ENCODE measurements at places on chromosomes 6 and 20.

DNA sequence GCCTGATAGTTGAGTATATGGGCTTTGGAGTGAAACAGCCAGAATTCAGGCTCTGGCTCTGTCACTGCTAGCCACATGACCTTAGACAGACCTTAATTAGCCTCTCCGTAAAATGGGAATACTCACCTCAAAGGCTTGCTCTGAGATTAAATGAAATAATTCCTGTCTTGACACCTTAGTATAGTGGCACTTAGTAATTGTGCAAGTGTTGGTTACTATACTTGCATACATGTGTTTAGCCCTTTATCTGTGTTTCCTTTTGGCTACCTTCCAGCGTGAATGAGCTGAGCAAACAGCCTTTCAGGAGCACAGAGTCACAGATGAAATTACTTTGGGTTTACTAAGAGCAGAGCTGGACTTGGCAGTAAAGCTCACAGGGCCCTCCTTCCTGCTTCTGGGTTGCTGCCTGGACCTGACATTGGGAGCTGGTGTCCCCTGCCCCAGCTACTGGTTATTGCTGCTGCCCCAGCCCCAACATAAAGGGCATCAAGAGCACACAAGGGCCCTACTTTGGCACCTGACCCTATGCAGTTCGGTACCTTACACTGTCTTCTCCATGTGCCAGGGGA lies 32.8 kb downstream of the CD164 start:
- no peak for DNase-seq

- no peak for DNase-seq
Measured at GRCh38 chr20:873875-874607, 40.5 kb downstream of the FAM110A start.

DNA sequence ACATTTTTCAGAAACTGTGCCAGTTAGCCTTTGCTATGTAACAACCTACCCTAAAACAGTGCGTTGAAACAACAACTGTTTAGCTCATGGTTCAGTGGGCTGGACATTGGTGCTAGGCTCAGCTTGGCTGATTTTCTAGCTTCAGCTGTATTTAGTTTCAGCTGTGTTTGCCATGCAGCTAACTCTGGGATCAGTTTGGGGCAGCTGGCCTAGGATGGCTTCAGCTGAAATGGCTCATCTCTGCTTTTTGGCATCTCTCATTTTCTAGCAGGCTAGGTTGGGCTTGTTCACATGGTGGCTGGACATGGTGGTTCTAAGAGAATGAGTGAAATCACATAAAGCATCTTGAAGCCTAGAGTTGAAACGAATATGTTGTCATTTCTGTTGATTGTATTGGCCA lies 464.2 kb downstream of the QKI start:
- DNase-seq, result no peak

DNA sequence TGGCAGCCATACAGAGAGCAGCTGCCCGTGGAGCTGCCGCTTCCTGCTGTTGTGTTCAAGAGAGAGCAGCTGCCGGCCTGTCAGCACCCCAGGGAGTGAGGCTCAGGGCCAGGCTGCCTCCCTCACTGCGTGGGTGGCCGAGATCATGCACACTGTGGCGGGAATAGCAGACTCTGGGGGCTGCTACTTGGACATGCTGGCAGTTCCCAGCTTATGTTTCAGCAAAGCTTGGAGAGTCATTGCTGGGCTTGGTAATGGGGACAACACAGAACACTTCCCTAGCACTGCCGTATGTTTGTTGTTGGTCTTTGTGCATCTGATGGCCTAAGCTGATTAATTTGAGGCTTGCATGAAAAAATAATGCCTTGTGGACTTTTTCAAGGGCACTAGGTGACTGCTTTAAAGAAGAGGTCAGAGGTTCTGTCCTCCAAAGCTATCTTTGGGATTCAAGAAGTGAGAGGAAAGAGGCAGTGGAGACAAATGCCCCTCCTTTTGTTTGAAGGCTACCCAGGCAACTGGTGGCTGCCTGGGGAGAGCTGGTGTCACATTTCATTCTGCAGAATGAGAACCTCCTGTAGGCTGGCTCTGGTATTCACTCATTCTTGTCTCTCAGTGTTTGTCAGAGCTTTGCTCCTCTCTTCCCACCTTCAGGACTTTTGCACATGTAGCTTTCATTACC lies 18.8 kb downstream of the MRAP2 start:
- no peak for DNase-seq

GRCh38 chr6:158303210-158303731 lies 9.0 kb upstream of the TULP4 start:
- no peak for DNase-seq

DNA sequence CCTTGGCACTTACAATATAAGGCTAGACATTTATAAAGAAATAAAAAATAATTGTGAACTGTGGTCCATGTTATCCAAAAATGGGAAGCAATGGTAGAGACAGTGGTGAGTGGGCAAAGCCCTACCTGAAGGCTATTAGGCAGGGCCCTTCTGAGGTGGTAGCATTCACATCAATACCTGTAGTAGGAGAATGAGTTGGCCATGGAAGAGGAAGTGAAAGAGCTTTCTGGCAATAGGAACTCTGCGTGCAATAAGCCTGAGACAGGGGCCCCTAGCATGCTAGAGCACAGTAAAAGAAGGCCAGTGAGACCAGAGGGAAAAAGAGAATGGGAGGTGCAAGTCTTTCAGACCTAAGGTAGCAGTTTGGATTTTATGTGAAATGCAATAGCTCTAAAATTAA lies 754.5 kb downstream of the PTPRT start:
- DNase-seq, result peak; percentile 21

DNA sequence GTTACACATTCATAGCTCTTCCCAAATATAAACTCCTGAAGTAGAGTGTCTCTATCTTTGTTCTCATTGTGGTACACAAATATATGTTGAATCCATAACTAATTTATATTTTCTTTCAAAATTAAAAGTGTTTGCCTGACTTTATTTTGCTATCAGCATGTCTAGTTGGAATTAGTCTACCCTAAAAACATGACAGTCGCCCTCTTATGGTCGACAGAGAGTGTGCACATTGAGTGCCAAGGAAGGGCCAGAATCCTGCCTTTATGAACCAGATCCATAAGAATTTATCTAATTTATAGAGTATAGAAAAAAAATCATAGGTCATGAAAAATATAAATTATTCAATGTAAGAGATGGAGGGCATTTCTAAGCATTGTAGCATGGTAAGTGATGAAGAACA lies 12.3 kb upstream of the DEFB112 start:
- peak; percentile 3 for DNase-seq

- no peak for DNase-seq
Measured at GRCh38 chr6:84018453-84019061, 15.0 kb upstream of the MRAP2 start.

DNA sequence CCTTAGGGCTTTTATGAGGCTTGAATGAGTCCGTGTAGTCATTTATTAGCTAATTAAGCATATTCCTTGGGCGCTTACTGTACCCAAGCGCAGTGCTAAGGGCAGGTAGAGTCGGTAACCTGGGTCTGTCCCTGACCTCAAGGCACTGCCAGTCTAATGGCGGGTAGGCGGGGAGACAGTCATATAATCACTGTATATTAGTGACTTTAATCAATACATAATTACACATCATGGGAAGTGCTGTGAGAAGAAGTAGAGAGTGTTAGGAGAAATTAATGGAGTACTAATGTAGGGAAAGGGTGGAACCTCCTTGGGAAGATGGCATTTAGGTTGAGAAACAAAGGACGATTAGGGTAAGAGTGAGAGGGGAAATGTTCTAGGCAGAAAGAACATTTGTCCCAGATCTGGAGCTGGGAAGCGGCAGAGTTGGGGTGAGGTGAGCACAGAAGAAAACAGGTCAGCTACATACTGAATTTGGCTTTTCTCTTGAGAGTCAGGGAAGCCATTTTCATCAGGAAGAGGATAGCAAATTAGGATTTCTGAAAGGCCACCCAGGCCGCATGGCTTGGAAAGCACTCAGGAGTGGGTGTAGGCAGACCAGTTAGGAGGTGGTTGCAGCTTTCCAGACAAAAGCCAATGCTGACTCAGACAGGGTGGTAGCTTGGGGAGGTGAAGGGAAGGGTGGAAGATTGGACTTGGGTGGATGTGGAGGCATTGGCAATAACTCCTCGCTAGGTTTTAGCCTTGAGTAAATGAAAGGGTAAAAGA lies 954 bp upstream of the BLCAP start:
- DNase-seq, result no peak

- DNase-seq, result no peak
Measured at GRCh38 chr20:23753194-23753548, 2.4 kb upstream of the CST1 start.

DNA sequence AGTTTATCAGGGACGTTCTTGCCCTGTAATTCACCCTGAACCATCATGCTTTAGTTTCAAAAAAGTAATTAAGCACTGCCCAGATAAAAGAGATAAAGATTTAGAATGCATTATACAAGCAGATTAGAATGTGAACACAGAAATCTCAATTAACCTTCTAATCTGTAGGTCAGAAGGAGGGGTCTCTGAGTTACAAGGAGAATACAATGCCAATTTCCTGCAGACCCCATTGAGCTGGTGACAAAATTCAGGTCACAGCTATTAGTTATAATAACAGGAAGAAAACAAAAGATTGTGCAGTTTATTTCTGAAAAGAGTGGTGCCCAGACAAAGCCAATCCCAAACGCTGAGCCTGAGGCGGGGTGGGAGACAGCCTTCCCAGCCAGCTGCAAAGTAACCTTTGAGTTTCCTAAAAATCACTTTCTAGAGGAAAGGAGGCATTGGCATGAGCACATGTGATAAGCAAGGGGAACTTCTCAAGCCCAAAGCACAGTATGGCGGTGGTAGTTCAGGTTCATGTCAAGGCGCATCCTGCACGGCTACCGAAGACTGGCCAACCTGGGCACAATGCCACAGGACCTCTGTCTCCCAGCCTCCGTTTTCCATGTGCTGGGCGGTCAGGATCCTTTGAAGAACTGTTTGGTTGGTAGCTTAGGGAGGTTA lies 192.5 kb downstream of the TTLL2 start:
- DNase-seq, result no peak

- no peak for DNase-seq
Measured at GRCh38 chr6:136335736-136336363, 46.2 kb upstream of the BCLAF1 start.

DNA sequence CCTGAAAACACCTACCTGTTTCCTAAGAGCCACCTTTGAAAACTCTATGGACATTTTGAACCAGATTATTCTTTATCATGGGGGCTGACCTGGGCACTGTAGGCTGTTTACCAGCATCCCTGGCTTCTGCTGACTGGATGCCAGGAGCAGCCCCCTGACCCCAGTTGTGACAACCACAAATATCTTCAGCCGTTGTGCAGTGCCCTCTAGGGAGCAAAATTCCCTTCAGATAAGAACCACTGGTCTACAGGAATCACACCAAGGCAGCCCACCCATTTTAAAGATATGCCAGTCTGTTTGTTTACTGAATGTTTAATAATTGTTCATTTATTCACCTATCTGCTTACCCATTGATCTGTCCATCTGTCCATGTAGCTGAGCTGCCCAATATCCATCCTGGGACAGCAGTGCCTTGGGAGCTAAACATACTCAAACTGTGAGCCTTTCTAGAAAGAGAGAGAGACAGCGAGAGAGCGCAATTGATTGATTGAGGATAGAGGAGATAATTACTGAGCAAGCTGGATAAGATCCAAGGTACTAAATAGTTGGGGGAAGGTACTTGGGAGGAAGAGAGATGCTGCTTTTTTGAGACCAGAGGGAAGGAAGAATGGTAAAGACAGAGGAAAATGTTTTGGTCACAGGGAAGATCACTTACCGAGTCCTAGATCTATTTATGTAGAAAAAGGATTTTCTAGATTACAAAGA lies 276.8 kb downstream of the NRN1 start:
- no peak for DNase-seq

DNA sequence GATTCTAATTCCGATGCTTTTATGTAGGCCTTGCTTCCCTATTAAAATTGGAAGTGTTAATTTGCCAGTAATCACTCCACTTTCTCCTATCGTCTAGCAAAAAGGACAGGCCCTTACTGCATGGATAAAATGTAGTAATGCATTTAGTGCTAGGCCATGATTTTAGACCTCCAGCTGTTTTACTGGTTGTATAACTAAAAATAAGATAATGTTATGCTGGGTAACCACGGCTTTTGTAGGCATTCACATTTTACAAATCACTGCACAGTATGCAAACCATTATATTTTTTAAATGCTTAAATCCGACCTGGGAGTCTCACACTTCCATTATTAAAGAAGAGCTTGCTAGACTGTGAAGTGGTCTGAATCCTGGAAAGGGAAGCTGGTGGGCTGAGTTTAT lies 179.5 kb downstream of the TFAP2A start:
- no peak for DNase-seq

DNA sequence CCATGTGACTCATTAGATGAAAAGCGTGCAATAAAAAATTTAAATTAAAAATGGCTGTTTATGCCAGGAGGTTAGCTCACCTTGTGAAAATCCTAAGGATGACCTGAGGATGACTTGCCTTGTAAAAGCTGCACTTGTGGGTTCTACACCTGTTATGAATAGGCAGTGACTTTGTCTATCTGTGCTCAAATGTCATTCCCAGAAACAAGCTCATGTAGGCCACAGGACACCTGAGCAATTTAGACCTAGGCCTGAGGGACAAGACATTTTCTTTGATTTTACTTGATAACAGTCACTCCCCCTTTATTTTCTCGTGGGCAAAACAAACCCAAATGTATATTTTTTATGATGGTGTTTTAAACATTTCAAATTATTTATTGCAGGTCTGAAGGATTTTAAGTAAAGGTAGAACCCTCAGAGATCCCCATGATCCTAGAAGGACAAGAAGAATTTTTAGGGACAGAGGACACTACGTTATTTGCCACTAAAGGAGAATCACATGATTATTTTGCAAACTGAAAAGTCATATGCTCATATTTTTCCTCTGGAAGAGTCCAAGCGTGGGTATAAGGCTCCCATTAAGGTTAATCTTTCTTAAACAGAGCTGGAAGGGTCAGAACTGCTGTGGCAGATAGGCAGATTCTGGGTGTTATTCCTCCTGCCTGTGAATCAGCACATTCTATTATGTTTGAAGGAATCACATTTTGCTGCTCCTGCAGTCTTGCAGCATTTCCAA lies 277.5 kb upstream of the MAN1A1 start:
- DNase-seq, result no peak

DNA sequence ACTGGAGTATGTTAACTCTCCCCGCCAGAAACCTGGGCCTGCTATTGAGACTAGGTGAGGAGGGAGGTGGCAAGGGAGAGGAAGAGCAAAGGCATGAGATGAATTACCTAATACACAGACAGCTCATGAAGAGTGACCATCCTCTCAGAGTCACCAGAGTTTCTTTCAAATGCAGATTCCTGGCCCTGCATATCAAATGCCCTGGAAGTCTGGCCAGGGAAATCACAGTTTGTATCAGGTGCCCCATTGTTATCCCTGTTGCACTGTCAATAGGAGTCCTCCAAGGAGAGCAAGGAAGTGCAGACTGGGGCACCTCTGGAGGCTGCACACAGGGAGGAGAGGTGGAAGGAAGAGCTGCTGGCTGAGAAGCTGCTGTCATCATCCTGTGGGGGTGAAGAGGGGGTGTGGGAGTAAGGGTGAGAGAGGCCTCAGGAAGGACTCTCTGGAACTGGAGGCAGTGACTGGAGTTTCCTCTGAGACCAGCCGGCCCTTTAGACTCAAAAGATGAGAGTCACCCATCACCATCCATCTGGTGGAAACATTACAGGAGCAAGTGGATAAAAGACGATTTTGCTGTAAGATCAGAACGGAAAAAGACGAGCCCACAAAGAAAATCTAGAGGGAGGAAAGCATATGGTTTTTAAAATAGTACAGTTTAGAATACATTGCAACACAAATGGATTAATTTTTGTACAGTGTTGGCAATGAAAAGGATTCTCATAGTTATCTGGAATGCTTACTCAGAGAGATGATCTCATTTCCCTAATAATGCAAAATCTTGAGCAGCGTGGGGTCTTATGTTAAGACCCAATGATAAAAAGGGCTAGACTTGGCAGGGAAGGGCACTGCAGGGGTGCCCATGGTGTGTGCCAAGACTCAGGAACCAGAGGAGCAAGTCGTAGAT lies 268.1 kb downstream of the UST start:
- no peak for DNase-seq

Data from GM20000 (cell line).